Smooth muscle cell of the pulmonary artery (primary cell): ENCODE measurements at places on chromosomes 12 and 14. TPM values are rescaled to one million over a fixed set of nuclear protein-coding genes. Genes with fewer than 3 reads are reported as not detected.

Gene TTC9
- 0.23 and 1.8 TPM in 2 replicates for total RNA-seq

Gene SERPINA5
- 0.03 and 0.33 TPM in 2 replicates for total RNA-seq

Gene PALS1
- total RNA-seq = 23.9 and 27.7 TPM in 2 replicates

Gene AQP2
- total RNA-seq = 0.07 TPM in 1 of 2 replicates, not detected in the other

Gene TMPRSS12
- not detected in 2 replicates for total RNA-seq

Gene AVPR1A
- total RNA-seq = 1.9 TPM in 1 of 2 replicates, not detected in the other

Gene RAP1B
- 168 and 263 TPM in 2 replicates for total RNA-seq

Gene LRRC10
- total RNA-seq = not detected in 2 replicates

Gene LMNTD1
- total RNA-seq = 0.39 and 0.63 TPM in 2 replicates

Gene FLVCR2
- 0.69 and 3.1 TPM in 2 replicates for total RNA-seq
